T-helper 17 cell (primary cell): ENCODE measurements at places on chromosomes 1 and 21.

DNA sequence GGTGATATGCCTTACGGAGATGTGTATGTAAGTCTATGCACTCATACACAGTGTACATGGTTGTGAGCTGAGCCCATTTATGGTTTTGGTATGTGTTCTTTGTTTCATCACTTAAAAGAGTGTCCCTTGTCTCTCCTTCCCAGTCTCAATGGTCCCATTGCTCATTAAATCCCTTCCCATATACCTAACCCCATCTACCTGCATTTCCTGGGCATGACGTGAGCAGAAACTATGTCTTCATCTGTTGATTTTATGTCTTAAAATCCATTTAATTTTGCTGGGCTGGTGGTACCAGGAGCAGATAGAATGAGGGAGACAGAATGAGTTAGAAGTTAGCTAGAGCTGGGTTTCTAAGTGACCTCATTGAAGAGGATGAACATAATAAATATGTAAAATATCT, 44.8 kb downstream of the ADAMTS1 start:
- DNase-seq = no peak

DNA sequence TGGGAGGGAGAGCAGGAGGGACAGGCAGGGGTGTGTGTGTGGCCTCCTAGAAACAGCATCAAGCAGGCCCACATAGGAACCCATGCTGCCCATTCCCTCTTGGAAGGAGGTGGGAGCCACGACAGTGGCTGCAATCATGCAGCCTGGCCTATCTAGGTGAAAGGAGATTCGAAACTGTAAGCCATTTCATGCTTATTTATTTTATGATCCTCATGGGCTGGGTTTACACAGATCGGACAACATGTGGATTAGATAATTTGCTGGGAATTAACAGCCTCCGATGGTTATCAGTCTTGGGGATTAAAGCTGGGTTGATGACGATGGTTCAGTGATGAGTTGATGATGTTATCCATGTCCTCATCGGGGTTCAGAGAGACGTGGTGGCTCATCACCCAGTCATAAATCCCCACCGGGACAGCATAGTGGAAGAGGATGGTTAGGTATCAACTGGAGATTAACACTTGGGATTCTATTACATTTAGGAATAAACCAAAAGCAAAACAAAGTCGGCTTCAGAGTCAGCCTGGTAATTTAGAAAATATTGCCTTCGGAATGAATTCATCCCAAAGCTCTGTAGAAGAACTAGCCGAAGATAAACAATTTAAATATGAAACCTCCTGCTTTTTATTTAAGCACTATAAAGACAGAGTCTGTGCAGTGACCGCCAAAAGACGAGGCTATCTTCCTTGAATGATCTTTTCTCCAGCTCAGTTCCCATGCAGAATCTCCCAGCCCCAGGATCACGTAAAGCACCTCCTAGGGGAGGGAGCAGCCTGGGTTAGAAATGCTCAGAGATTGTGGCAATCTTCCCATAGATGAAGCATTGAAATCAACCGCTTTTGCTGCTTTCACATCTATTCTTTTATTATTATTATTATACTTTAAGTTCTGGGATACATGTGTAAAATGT, 252.8 kb downstream of the FOXD2 start:
- DNase-seq = no peak

GRCh38 chr1:978835-979743, 2.8 kb downstream of the PERM1 start:
- DNase-seq = no peak

- no peak for DNase-seq
Observed at GRCh38 chr1:95223110-95223509, 10.9 kb upstream of the RWDD3 start.

DNA sequence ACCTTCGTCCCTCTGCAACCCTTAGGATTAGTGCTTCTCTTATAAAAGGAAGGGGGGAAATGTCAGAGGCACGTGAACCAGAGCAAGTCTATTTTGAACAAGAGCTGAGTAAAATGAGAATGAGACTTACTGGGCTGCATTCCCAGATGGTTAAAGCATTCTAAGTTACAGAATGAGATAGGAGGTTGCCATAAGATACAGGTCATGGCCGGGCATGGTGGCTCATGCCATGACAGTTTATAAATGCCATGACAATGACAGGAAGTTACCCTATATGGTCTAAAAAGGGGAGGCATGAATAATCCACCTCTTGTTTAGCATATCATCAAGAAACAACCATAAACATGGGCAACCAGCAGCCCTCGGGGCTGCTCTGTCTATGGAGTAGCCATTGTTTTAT, 2.5 kb upstream of the AQP10 start:
- DNase-seq = no peak

GRCh38 chr1:78275906-78276685, 214.7 kb upstream of the PTGFR start:
- DNase-seq = no peak

DNA sequence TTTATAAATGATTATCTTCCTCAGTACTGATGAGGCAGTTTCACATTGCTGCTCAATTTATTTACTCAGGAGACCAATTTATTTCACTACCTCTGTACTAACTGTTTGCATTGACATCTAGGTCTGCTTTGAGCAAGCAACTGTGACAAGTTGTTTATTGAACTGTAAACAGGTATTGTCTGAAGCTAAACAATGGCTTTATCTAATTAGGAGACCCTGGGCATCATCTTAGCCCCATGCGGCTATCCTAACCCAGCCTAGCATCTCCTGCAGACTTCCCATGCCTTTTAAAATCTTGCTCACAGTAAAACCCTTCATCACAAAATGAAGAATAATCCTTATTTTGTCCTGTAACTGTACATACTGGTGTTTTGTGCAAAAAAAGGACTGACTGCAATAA, 348.2 kb downstream of the RWDD3 start:
- DNase-seq = no peak

- no peak for DNase-seq
Observed at GRCh38 chr21:39715804-39716397, 29.1 kb upstream of the IGSF5 start.

GRCh38 chr1:21165076-21165475, 11.6 kb downstream of the EIF4G3 start:
- DNase-seq = no peak

GRCh38 chr1:160359559-160360226, 7.2 kb upstream of the NHLH1 start:
- no peak for DNase-seq

DNA sequence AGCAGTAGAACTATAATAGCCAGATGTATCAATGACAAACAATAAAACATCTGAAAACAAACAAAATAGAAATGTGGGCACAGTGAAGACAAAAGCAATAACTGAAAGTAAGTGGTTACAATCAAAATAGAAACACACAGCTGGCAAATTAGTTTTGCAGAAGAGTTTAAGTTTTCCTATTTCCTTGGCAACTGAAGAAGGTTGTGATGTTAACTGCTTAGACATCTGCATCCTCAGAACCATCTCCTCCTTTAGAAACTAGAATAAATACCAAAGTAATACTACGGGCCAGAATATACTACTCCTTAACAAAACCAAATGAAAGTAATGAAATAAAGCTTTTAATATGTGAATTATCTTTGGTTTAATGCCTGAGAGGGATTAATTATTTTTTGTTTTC, 605.5 kb downstream of the LTN1 start:
- no peak for DNase-seq

GRCh38 chr1:28833381-28833780, 21.4 kb downstream of the OPRD1 start:
- DNase-seq = no peak

DNA sequence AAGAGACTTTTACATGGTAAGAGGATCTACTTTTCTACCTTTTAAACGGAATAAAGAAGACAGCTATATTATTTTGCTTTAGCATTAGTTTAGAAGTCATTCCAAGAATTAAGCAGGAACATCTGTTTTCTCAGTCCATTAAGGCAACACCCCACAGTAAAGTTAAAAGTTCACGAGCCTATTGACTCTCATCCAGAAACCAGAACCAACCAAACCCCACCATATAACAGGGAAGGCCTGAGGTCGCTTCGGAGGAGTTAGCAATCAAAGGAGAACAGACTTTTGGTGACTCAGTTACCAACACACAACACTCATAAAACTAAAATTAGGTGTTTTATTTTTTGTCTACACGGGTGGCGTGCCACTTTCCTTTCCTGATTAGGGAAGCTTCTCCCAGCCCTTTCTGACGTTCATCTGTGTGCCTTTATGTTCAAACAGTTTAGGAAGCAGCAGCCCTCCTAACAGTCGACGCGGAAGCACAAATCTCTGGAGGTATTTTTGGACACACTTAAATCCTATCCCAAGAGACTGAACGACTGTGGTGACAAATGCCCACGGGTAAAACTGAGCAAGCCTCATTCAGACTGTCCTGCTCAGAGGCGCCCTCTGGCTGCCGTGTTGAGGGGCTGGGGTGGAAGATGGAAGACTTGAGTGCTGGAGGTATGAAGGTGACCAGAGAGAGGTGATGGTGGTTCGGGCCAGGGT, 8.6 kb upstream of the PLA2G2C start:
- DNase-seq = peak; percentile 48

GRCh38 chr1:222057162-222057561, 315.3 kb upstream of the DUSP10 start:
- DNase-seq = no peak

DNA sequence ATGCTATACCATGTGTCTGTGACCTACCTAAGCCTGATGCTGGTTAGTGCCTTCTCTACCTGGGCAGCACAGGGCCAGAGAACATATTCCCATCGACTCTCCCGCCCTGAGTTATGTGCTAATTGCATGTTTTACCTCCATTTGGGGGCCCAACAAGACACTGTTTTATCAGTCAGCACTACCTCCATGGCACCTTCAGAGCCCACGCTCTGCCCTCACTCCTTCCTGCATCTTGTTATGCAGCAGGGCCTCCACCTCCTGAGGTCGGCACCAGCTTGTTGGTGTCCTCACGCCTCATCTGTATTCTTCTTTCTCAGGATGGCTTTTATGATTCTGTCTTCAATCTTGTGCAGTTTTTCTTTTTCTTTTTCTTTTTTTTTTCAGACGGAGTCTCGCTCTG, 11.9 kb downstream of the WNT9A start:
- no peak for DNase-seq

- DNase-seq = no peak
Observed at GRCh38 chr1:53317646-53318539, 10.0 kb downstream of the LRP8 start.

DNA sequence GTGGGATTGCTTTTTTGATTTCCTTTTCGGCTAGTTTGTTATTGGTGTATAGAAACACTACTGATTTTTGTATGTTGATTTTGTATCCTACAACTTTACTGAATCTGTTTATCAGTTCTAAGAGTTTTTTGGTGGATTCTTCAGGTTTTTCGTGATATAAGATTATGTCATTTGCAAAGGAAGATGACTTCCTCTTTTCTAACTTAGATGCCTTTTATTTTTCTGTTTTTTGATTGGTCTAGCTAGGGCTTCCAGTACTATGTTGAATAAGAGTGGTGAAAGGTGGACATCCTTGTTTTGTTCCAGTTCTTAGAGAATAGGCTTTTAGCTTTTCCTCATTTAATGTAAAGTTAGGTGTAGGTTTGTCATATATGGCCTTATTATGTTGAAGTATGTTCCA, 13.1 kb upstream of the NHLH2 start:
- no peak for DNase-seq

GRCh38 chr1:57086154-57086553, 120.3 kb upstream of the C8B start:
- no peak for DNase-seq

GRCh38 chr1:84996846-84997666, at the start of gene MCOLN2:
MCOLN2 (minus strand) TSS chr1:84997113; CDS start chr1:84996872, 241 bp downstream.
- peak; percentile 38 for DNase-seq

DNA sequence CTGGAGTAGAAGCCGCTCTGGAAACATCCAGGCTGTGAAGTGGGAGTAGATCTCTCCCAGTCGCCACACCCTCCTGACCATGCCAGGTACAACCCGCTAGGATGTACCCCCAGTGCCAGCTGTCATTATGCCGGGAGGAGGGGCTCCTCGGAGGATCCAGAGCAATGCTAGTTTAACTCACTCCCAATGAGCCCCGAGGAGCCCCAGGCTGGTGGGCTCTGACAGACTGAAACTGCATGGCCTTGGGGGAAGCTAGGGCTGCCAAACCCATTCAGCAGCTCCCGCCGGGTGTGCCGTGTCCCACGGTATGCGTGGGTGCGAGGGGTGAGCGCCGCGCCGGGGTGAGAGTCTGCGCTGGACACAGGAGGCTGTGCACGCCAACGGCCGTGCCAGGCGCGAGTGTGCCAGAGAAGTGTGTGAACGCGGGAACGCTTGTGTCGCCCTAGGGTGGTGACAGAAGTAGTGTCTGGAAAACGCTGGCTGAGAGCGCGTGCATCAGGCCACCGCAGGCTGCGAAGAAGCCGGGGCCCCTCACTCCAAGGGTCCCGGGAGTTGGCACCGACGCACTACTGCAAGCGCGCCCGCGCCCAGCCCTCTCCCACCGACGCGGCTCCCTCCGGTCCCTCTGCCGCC, 177.1 kb upstream of the EDN2 start:
- DNase-seq = no peak

DNA sequence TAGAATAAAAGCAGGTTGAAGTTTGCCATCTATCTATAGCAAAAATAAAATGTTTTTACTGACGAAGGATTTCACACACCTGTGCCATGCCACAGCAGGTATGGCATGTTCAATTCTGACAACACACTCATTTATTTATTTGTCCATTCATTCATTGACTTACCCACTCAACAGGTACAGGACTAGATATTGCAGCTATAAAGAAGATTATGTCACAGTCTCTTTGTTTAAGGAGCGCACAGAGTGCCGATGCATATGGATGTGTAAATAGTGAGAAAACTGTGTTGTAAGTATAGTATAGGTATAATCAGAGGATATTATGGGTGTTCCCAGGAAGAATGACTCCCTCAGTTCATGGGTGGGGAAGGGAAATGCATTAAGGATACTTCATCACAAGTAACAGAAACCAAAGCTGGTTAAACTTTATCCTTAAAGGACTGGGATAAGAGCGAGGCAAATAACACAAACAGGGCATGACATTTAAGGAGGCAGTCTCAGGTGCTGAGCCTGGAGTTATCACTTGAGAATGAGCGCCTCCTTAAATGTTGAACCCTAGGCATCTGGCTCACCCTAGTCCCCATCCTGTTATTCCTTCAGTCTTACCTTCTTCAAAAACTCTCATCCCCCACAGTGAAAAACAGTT, 7.9 kb upstream of the ZRANB2 start:
- DNase-seq = no peak

DNA sequence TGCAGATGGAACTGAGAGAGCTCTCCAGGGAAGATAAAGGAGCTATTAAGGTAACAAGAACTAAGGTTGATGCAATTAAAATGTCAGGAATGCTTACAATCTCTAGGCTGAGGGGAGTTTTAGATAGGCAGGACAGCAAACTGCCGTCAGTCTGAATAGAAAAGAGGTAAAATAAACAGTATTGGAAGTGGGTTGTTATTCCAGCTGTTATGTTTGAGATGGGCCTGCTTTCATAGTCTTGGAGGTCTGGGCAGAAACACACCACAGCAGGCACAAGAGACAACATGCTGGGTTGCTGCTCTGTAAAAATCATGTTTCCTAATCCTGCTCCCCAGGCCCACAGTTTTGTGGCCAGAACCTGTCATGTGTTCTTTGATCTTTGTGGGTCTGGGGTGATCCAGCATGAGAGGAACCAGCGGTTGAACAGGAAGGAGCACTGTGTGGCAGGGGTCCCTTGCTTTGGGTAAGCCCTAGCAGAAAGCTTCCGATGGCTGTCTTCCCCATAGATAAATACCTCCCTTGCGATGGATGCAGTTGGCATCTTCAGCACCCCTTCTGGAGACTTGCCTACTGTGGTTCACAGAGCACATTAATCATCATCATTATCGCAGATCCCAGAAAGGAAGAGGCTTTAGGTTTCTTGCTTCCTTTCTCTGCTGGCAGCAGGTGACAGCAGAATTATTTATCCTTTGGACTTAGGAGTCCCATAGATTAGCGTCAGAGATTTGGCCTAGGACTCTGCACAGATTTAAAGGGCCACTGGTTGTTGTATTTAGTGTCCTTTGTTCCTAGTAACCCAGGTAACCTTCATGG, 97.1 kb downstream of the AK5 start:
- no peak for DNase-seq
